ENCODE measurements at places on chromosomes 2 and 18.

GRCh38 chr18:11983592-11983991 lies 2.3 kb downstream of the IMPA2 start:
- no peak for DNase-seq

DNA sequence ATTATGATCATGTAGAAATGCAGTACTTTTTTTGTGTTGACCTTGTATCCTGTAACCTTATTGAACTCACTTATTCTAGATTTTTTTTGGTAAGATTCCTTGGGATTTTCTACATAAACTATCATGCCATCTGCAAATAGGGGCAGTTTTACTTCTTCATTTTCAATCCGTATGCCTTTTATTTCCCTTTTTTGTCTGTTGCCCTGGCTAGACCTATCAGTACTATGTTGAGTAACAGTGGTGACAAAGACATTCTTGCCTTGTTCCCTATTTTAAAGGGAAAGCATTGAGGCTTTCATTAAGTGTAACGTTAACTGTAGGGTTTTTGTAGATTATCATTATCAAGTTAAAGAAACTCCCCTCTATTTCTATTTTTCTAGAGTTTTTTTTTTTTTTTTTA lies 92.3 kb downstream of the LYPD1 start:
- DNase-seq: no peak

DNA sequence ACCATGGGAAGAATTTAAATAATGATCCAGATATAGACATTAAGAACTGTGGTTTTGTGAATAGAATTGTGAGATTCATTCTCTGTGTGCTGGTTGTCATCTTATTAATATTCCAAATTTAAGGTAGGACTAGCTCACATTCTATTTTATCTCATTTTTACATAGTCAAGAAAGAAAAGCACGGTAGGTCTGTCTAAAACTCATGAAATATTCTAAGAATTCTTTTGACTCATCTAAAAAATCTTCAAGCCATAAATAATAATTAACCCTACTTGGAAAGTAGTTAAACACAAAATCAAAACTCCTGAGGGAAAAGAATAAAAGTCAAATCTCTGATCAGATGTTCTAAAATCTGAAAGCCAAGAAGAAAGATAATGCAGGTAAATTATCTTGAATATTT lies 388.8 kb upstream of the CHAC2 start:
- DNase-seq: no peak

DNA sequence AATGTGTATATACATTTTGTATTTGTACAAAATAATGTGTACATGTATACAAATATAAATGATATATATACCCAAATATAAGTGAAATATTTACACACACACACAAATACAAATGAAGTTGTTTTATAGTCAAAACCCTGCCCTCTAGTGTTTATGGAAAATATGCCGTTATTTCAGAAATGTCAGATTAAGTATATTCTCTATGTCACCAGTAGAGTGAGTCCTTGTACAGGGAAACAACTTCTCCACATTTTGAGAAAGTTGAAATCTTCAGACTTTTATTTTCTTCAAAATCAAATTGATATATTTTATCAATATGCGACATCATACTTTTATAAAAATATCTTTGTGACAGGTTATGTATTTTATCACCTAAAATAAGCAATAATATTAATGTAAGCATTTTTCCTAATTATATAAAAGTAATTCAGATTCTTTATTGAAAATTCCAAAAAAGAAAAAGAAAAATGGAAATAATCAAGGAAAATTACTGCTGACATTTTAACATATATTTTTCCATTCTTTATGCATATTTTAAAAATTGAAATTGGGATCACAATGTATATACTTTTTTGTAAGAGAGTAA lies 22.4 kb downstream of the ARL6IP6 start:
- DNase-seq: no peak

DNA sequence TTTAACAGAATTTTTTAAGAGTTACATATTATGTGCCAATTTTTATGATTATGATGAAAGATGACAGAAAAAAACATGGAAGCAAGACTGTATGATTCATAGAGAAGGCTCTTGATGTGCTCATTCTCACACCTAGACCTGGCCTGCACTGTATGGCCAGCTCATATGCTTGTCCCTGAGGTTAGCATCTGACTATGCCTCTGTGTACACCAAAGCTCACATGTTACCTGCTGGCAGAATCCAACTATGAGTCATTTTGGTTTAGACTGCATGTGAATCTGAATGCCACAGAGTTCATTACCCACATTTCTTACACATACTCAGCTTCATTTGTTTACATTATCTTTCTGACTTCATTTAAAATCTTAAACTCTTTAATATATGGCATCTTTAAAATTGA lies 139.0 kb downstream of the DSC3 start:
- DNase-seq: no peak

GRCh38 chr2:38462121-38462661 lies 85.1 kb upstream of the ATL2 start:
- DNase-seq: no peak

GRCh38 chr2:41337956-41338355 lies 709.9 kb upstream of the PKDCC start:
- DNase-seq: no peak

GRCh38 chr2:153557714-153558113 lies 79.2 kb upstream of the RPRM start:
- no peak for DNase-seq
